Endothelial cell (in vitro differentiated cells): ENCODE measurements at places on chromosomes 13 and 19.

- no peak for DNase-seq
Observed at GRCh38 chr19:42247640-42248199, 5.3 kb upstream of the GSK3A start.

DNA sequence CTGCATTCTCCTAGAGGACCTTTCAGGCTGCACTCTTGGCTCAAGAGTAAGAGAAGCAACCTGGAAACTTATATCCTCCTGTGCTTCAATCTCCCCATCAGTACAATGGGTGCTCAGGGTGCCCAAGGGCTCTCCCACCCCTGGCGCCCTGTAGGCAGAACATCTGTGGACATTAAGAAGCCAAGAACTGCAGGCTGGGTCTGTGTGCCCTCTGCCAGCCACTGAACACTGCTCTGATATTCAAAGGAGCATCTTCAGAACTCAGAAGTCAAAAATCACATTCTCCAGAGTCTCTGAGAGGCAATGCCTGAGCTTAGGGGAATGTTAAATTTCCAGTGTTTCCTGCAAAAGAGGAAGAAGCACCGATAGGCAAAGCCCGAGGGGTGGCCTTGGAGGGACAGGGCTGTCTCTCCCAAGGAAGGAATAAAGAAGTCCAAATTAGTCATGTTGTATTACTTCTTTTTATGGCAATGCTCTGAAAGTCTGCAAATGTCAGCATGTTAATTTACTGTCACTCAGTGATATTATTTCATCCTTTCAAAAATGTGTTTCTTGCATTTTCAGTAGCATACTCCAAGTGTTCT is 88.1 kb downstream of the TSHZ3 start:
- no peak for DNase-seq

DNA sequence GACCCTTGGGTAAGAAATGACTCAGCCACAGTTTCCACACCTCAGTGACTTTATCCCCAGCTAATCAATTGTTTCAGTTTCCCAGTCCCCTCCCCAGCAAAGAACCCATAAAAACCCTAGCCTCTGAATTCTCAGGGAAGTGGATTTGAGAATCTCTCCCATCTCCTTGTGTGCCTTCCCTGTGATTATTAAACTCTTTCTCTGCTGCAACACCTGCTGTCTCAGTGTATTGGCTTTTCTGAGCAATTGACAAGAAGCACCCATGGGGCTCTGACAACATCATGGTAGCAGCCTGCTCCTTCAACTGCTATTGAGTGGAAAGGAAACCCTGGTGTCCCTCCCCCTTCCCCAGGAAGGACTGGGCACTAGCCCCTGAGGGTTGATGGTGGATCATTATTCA is 73.7 kb downstream of the UQCRFS1 start:
- DNase-seq = no peak

DNA sequence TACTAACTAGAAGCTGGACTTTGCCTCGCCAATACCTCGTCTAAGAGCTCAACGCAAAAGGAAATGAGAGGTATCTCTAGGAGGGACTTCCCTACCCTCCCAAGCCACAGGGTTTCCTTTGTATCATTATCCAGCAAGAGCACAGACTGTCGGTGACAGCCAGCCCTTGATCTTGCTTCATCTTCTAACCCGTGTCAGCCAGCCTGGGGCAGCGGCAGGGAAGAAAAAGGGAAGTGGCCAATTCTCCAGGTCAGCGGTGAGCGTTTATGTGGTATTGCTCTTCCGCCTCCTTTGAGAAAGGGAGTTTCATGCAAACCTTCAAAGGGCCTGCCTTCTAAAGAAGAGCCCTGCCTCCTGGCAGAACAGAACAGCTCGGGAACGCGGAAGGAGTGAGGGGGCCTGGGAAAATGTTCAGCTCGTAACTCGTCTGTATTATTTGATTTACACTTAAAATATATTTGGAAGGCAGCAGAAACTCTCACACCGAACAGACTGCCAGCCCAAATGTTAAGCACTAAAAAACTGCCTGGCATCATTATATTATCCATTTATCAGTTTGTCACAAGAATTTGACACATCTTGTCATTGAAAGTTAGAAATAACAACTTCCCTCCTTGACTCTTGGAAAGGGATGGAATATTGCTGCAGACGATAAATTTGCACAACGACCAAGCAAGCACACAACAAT is 41.8 kb downstream of the EFNB2 start:
- DNase-seq = no peak

GRCh38 chr13:66501181-66501580 is 729.0 kb downstream of the PCDH9 start:
- DNase-seq = no peak

DNA sequence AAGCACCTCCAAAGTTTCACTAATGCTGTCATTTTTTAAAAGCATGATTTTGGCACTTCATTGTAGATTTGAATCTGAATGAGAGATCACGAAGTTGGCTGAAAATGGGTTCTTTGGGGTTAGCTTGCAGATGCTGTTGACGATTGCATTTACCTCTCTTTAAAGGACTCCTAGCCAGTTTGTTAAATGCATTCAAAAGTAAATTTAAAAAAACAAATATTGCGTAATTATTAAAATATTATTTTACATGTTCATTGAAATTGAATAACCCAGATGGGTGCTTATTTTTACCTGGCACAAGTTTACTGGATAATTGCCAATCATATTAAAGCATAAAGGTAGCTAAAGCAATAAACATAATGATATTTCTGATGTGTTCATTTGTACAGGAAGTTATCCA is 172.2 kb downstream of the ABCC4 start:
- no peak for DNase-seq

DNA sequence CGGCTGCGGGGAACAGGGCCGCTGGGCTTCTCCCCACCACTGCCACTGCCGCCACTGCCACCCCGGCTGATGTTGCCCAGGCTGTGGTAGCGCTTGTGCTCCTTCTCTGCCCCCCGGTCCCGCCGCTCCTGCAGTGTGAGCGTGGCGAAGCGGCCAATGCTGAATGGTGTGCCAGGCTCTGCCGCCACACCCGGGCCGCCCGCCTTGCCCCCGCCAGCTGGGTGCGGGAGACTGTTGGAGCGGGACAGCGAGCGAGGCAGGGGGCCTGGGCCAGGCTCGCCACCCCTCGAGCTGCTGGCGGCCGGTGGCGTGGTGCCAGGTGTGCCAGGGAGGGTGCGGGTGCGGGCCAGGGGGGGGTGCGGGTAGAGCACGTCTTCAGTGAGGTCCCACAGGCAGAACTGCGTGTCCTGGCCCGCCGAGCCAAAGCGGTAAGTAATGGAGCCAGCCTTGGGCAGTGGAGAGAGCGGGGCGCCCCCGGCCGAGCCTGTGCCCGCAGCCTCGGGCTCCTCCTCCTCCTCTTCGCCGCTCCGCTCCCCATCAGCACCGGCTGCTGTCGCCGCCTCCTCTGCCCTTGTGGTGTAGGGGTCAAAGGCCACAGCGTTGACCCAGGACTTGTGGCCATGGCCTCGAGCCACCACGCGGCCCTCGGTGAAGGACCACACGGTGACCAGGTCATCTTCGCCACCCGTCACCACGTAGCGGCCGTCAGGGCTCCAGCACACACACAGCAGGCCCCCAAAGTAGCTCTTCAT is 3.7 kb upstream of the DMPK start:
- DNase-seq = no peak

DNA sequence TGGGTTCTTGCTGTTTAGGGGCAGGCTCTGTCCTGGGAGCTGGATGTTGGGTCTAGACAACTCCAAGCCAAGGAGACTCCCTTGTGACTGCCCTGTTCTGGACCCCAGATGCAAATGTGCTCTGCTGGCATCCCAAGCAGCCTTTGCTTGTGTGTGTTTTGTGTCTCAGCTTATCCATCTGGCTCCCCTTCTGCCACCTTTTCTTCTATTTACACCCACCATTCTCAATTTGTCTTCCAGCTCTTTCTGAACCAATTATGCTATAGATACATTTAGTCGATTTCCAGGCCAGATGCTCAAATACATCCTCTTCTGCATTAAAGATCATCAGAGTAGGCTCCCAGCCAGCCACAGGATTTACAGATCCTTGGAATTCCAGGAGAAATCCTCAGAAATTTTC is 115.0 kb upstream of the SLC7A1 start:
- DNase-seq = no peak

- DNase-seq = peak; percentile 38
Observed at GRCh38 chr19:33226550-33227241, 1.0 kb upstream of the SLC7A10 start.

DNA sequence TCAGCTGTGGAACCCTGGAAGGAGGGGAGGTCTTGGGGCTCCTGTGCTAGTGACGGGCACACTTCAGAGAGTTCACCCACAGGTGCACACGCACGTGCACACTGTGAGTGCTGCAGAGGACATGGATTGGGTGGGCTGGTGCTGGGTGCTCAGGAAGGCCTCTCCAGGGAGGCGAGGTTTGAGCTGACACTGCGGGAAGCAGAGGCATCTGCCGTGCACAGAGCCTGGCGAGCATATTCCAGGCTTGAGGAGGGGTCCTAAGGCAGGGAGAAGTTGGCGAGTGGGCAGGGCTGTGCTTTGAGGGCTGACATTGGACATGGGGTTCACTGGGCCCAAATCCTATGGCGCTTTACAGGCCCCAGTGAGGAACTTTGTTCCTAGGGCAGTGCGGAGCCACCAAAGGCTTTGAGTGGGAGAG is 25.6 kb downstream of the CCDC8 start:
- no peak for DNase-seq

GRCh38 chr19:852136-853013 is at the start of gene ELANE:
Gene ELANE, plus strand, starts transcription at chr19:852303. Its CDS starts 26 bp downstream, at chr19:852329.
- no peak for DNase-seq

DNA sequence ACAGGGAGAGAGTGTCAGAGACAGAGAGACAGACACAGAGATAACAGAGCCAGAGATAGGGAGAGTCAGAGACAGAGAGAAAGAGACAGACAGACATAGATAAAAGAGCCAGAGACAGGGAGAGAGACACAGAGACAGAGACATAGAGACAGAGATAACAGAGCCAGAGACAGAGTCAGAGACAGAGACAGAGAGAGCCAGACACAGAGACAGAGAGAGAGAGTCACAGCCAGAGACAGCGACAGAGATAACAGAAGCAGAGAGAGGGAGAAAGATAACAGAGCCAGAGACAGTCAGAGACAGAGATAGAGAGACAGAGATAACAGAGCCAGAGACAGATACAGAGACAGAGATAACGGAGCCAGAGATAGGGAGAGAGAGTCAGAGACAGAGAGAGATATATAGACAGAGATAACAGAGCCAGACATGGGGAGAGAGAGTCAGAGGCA is 865 bp upstream of the TNFSF9 start:
- DNase-seq = no peak

- DNase-seq = no peak
Observed at GRCh38 chr19:1489463-1490310, 463 bp downstream of the PCSK4 start.

DNA sequence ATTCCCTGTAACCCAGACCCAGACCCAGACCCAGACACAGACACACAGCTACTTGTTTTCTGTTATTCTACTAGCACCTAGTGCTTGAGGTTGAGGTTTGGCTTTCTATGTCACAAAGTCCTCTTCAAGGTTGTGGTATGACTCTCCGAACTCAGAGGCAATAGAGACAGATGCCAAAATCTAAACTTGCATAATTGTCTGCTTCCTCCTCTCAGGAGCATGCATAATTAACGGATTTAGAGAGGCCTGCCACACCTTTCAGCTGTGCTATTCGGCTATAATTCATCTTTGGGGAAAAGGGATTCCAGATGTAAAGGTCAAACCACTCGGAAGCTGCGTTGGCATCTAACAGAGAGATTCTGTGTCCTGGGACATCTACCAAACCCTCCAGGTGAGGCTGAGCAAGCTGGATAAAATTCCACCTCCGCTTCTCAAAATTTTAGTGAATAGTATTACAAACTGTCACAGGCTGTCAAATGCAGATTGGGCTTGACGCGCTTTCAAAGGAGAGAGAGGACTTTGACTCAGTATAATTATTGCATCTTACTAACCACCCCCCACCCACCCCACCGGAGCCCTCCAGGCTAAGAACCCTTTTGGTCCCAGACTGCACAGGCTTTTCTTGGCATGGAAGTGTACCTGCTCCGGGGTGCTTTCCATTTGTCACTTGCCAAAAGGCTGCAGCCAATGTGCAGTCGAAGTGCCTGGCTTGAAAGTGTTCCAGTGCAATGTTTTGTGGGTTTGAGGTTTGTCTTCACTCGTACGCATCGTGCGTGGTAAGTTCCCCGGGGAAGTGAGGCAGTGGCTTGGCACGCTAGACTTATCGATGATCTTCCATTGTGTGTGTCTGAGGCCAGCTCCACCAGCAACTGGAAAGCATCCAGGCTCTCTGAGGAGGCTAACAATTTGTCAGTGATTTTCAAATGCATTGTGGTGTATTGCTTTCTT is 194.1 kb downstream of the TDRD3 start:
- no peak for DNase-seq

GRCh38 chr13:113224486-113224885 is 15.1 kb downstream of the CUL4A start:
- DNase-seq = no peak

- peak; percentile 96 for DNase-seq
Observed at GRCh38 chr13:27533155-27533643, 82.8 kb upstream of the MTIF3 start.

GRCh38 chr19:10510301-10510802 is 6.9 kb downstream of the S1PR5 start:
- DNase-seq = peak; percentile 56

GRCh38 chr19:51417107-51417809 is at the start of gene SIGLEC10:
Gene SIGLEC10, minus strand, starts transcription at chr19:51417642. Its CDS starts 61 bp downstream, at chr19:51417581.
- no peak for DNase-seq

DNA sequence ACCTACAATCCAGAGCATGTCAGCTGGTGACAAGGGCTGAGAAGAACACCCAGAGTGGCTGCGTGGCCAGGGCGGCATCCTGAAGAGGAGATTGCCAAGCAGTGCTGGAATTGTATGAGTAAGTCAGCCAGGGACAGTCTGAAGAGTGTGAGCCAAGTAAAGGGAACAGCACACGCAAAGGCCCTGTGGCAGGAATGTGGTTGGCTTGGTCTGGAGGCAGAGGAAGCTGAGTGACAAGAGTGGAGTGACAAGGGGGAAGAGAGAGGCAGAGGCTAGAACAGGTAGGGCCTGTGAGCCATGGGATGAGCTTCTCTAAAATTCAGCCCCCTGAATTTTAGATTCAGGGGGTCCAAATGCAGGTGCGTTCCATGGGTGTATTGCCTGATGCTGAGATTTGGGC is 53.7 kb upstream of the UQCRFS1 start:
- DNase-seq = no peak

- DNase-seq = peak; percentile 14
Observed at GRCh38 chr19:38385804-38386257, 2.0 kb downstream of the GGN start.

DNA sequence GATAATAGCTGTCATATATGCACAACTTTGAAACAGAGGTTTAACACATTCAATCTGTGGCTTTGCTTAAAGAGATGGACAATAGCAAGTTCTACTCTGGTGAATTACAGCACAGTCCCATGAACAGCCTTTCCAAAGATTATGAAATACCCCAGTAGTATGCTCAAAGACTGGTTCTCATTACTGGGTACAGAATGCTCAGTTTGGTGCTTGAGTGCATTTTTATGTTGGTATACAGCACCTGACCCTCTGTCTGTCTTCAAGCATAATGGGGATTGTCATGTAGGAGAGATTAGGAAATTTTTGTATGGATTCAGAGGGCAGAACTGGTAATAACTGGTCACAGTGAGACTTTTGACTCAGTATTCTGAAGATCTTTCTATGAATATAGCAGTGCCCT is 7.6 kb downstream of the LMO7 start:
- DNase-seq = no peak
